ENCODE measurements at places on chromosomes 5 and 9.

GRCh38 chr5:140033037-140033760, 9.9 kb downstream of the NRG2 start:
- no peak for DNase-seq

GRCh38 chr5:72842816-72843215, 26.4 kb downstream of the TNPO1 start:
- peak; percentile 43 for DNase-seq

GRCh38 chr5:148465381-148466235, 81.8 kb downstream of the FBXO38 start:
- no peak for DNase-seq

GRCh38 chr9:3956081-3956671, 343.7 kb downstream of the GLIS3 start:
- no peak for DNase-seq

- peak; percentile 80 for DNase-seq
These were observed 69.8 kb downstream of the ICE1 start for GRCh38 chr5:5492087-5492933.

- peak; percentile 37 for DNase-seq
These were observed 9.6 kb downstream of the SEC61B start for GRCh38 chr9:99231711-99232110.

DNA sequence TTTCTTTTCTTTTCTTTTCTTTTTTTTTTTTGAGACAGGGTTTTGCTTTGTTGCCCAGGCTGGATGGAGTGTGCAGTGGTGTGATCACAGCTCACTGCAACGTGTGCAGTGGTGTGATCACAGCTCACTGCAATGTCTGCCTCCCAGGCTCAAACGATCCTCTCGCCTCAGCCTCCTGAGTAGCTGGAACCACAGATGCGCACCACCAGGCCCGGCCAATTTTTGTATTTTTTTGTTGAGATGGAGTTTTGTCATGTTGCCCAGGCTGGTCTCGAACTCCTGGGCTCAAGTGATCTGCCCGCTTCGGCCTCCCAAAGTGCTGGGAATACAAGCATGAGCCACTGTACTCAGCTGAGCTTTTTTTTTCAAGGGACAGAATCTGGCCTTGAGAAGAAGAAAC, 36.8 kb upstream of the TJP2 start:
- DNase-seq: no peak

DNA sequence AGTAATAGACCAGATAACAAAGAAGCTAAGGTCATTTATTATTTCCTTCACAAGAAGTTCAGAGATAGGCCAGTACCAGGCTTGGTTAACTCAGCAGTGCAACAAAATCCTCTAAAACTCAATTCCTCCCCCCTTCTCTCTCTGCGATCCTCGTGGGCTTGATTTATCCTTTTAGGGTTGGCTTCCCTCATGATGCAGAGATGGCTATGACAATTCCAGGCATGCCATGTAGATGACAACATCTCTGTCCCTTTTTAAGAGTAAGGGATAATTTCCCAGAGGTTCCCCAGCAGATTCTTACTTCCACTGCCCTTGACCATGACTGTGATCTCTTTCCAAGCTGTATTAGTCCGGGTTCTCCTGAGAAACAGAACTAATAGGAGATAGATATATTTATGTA, 28.7 kb upstream of the DAP start:
- no peak for DNase-seq

GRCh38 chr9:130658893-130659698, 5.3 kb upstream of the PRDM12 start:
- no peak for DNase-seq

GRCh38 chr9:126318858-126319257, 7.8 kb upstream of the MVB12B start:
- DNase-seq: no peak

DNA sequence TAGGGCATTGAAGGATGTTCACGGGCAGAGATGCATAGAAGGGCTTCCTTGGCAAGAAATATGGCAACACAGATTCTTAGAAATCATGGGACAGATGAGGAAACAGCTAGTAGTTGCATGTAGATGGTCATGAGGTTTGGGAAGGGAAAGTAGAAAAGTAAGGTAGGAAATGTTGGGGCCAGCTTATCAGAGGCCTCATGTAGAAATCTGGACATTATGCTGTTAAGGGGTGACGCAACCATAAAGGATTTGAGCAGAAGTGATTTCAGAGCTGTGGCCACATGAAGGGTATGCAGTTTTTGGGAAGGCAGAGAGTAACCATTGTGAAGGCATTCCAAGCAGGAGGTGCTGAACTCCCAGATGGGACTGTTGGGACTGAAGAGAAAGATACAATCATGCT, 224.0 kb downstream of the ARHGAP26 start:
- no peak for DNase-seq

DNA sequence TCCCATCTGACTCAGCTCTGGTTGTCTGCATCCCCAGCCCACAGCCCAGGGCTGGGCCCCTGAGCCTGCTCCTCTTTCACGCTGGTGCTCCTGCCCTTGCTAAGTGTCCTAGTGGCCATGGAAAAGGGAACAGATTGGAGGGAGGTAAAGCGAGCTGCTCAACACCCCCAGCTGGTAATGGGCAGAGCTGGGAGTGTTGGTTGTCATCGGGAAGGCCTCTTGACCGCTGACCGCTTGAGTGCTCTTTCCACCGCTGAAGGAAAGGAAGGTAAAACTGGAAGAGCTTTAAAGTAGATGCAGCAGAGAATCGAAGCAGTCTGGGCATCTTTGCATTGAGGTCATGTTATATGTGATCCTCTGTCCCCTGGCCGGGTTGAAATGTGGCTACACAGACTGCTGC, 60.2 kb downstream of the CRB2 start:
- DNase-seq: no peak

DNA sequence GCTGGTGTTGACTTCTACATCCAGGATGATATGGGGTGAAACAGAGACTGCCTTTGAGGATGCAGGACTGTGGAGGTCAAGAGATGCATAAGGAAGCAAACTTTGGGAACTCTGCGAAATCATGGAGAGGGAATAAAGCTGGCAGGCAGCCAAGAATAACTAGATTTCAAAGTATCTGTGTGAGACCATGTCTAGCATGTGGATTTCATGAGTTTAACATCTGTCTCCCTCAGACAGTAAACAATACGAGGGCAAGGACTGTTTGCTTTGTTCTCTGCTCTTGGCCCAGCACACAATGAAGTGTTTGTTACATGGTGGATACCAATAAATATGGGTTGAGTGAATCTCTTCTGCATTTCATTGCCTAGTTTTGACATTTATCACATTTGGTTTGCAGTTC, 71.3 kb downstream of the RASEF start:
- DNase-seq: no peak

- DNase-seq: no peak
These were observed 812.0 kb downstream of the CDH18 start for GRCh38 chr5:19175776-19176570.

GRCh38 chr5:107607671-107608345, 62.9 kb downstream of the EFNA5 start:
- no peak for DNase-seq

- DNase-seq: no peak
These were observed 34.4 kb downstream of the DOCK8 start for GRCh38 chr9:249025-249424.

- DNase-seq: no peak
These were observed 33.6 kb upstream of the IRX4 start for GRCh38 chr5:1916041-1917001.

DNA sequence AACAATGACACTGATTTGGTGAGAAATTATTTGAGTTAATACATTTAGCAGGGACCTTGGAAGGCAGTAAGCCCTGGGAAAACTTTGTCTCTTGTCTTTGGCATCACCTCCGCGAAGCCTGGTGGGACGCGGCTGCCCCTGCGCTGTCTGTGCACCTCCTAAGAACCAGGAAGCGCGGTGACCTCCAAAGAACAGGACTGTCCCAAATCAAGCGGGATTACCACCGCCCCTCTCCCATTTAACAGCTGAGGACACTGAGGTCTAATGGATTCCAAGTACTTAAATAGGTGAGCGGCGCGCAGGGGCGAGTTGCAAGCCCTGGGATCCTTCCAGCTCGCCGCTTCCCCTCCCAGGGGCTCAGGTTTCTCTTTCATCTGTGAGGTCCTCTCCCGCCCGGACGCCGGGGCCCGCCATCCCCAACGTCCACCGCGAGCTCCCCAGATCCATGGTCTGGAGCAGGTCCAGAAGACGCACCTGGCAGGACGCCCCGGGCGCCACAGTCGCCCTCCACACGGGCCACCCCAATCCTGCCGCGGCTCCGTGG, 432 bp downstream of the STARD4 start:
- DNase-seq: peak; percentile 23

- no peak for DNase-seq
These were observed 5.2 kb upstream of the CRB2 start for GRCh38 chr9:123350590-123351310.

GRCh38 chr9:8653855-8654254, 854.3 kb upstream of the DMAC1 start:
- DNase-seq: no peak

DNA sequence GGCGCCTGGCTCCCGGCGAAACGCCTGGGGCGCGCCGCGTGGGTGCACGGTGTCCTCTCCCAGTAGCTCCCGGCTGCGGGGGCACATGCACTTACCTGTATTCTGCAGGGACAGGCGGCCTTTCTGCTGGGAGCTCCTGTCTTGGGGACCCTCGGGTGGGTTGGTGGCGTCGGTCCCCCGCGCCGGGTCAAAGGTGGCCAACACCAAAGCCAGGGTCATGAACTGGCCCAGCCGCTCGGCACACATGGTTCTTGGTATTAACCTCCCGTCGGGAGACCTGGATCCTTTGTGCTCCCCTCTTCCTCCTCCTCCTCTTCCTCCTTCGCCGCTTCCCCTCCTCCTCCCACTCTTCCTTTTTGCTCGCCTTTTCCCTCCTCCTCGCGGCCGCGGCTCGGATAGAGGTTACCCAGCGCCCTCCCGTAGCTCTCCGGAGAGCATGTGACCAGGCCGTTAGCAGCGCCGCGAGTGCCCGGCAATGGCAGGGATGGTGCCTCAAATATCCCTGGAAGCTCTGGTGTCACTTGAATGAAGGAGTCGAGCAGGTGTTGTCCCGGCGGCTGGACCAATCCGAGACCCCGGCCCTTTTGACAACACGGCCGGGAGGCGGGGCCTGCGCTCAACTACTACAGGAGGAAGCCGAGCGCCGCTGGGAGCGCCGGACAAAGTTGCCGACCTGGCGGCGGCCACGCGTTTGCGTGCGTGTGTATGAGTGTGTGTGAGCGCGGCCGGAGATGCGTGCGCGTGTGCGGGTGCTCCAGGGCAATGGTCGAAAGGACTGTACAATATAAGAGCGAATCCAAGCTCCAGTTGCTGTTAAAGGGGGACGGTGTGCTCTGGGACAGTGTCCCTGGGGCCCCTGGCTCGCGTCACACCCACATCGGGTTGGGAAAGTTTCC, at the start of gene STC2:
Gene STC2 (minus strand): TSS at position 467 of the 896 bp plus-strand sequence. CDS start 221 bp downstream, at position 246.
- DNase-seq: peak; percentile 83

- no peak for DNase-seq
These were observed 7.9 kb downstream of the TJP2 start for GRCh38 chr9:69181908-69182353.

GRCh38 chr5:126484253-126484652, 61.0 kb downstream of the GRAMD2B start:
- no peak for DNase-seq

GRCh38 chr9:120378680-120379079, 201.3 kb downstream of the CDK5RAP2 start:
- no peak for DNase-seq

GRCh38 chr5:108264533-108264932, 117.4 kb downstream of the FBXL17 start:
- no peak for DNase-seq

DNA sequence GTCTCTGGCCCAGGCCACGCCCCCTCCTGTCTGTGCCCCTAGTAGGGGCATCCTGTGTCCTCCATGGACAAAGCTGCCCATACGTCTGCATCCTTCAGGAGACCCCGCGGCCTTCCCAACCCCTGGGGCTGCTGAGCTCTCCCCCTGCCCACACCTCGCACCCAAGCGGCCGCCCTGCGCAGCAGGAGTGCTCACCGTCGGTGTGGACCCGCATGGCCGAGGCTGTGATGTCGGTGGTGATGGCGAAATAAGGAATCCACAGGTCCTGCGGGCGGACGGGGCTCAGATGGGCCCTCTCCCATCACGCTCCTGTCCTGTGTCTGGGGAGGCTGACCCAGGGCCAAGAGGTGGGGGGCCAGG, 4.8 kb upstream of the NSMF start:
- no peak for DNase-seq

- DNase-seq: no peak
These were observed 78.4 kb upstream of the NR3C1 start for GRCh38 chr5:143481697-143482531.

DNA sequence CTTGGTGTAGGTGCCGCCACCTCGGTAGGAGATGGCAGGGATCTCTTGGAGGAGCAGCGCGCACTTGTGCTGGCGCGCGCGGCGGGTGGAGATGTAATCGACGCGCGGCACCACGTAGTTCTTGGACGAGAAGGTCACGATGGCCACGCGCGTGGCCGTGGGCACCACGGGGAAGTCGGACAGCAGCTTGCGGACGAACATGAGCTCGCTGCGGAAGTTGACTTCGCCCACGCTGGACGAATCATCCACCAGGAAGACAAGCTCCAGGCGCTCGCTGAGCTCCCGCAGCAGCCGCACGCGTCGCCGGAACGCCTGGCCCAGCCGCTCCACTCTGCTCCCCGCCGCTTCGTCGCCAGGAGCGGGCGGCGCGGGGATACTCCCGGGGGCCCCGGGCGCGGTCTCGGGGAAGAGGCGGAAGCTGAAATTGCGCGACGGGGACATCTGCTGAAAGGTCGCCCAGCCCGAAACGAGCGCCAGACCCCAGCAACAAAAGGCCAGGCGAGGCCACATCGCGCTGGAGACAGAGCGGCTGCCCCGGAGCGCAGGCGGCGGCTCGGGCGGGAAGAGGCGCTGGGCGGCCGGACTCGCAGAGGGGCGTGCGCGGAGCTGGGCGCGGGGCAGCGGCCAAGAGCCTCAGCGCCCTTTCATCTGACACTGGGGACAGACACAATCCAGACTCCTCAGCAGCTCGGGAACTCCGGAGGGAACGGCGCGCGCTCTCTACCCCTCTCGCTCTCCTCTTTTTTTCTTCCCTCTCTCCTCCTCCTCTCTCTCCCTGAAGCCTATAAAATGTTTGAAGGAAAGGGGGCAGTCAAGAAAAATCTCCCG, at the start of gene SVEP1:
Gene SVEP1 (minus strand): TSS at position 708 of the 828 bp plus-strand sequence. CDS start 198 bp downstream, at position 510.
- DNase-seq: peak; percentile 44

DNA sequence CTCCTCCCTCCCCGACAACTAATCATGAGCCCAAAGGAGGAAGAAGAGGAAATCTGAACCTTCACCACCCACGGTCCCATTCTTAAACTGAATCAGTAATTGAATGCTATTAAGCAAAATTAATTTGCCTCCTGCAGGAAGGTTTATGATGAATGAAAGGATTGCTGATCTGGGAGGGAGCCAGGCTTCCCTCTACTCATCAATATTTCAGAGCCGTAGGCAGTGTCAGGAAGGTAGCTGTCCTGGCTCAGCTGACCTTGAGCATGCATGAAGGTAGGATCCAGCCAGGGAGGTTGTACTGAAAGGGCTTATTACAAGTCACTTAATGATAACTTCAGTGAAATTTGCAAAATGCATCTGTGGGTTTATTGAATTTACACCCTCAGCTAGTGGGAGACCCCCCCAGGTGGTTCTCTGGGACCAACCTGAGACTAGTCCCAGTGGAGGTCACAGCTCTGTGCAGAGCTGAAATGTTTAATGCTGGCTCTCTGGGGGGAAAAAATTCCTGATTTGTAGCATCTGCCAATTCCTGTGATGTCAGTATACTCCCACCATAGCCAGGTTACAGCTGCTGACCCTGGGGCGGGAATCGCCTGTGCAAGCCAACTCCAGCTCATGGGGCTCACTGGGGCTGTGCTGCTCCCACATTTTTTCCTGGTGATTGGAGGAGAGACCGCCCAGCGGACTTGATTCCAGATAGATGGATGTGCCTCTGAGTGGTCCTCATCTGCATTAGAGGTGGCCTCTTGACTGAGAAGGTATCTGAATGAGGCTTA, 47.9 kb upstream of the NCS1 start:
- DNase-seq: no peak

- DNase-seq: peak; percentile 8
These were observed 115.8 kb upstream of the SLIT3 start for GRCh38 chr5:169416583-169417196.
